ENCODE measurements at places on chromosomes 7 and 10.

DNA sequence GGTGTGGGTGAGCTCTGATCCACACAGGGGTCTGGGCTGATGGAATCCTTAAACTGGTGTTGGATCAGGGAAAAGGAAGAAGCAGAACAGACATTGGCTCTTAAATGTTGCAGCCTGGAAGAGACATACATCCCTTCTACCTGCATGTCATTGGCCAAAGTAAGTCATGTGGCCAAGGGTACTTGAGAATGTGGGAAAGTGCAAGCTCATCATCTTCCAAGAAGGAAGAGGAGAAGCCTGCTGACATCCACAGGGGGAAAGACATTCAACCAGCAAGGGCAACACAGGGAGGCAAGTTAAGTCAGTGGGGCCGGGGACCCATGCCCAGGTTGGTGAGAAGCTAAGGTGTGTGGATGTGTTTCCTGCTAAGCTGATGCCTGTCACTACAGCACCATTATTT is 272.8 kb upstream of the MKI67 start:
- DNase-seq, result no peak

GRCh38 chr10:83076443-83076842 is 1062.9 kb upstream of the GHITM start:
- DNase-seq, result no peak

DNA sequence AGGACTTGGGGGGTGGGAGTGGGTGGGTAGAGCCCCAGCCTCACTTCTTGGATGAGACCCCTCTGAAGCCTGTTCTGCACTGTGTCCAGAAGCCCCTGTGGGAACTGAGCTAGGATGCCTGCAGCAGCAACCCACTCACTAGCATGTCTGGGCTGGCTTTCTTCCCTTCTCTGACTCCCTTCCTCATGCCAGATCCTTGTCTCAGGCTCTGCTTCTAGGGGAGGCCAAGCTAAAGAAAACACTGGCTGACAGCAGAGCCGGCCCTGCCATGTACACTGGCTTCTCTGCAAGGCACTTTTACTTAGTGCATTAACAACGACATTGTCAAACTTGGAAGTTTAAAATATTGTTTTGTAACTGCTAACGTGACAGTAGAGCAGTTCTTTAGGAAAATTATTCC is 50.2 kb downstream of the ARHGAP22 start:
- no peak for DNase-seq

DNA sequence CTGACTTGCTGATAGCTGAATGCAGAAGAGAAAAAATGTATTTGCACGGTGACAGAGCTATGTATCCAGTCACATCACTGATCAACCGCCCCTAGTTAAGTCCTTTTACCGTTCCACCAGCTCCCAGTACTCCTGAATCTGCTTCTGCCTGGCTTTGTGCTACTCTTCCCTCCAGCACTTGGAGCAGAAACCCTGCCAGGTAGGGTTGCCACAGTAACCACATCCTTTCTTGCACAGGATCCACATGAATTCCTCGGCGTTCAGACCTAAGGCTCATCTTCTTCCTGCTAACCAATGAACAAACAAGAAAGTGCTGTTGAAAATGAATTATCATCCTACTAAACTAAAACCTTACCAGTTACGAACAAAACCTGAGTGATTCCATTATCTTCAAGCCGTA is 52.0 kb upstream of the KCTD7 start:
- no peak for DNase-seq

DNA sequence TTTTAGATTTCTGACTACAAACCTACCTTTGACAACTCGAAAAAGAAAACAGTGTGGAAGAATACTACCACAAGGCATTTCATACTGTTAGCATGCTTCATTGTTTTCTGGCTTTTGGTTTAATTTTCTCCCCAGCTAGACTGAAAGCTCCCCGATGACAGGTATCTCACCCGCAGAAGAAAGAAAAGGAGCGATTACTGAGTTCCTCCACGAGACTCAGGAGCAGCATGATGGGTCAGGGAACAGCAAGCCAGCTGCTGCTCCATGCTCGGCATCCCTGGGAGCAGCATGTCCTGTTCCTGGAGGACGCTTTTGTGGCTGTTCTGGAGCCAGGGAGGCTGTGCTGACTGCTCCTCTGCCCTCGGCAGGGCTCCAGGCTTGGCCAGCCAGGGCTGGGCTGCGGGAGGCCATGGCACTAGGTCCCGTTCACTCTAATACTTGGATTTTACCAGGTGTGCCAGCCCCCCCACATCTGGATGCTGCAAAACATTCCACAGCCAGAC is 133.4 kb downstream of the PRKAG2 start:
- DNase-seq, result no peak

DNA sequence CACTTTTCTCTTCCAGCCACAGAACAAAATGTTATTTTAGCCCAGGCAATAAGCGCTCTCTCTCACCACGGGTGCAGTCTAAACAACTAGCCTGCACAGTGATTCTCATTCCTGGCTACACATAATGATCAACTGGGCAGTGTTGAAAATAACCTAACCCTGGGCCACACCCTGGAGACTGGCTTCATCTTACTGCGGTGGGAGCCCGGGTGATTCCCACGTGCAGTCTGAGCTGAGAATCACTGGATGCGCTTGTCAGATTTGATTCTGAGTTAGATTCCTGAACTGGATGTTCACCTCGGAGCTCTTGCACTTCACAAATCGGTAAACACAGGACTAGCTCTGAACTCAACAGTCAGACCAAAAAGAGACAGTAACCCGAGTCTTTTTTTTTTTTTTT is 14.9 kb downstream of the ZC3HAV1 start:
- DNase-seq, result peak; percentile 39

DNA sequence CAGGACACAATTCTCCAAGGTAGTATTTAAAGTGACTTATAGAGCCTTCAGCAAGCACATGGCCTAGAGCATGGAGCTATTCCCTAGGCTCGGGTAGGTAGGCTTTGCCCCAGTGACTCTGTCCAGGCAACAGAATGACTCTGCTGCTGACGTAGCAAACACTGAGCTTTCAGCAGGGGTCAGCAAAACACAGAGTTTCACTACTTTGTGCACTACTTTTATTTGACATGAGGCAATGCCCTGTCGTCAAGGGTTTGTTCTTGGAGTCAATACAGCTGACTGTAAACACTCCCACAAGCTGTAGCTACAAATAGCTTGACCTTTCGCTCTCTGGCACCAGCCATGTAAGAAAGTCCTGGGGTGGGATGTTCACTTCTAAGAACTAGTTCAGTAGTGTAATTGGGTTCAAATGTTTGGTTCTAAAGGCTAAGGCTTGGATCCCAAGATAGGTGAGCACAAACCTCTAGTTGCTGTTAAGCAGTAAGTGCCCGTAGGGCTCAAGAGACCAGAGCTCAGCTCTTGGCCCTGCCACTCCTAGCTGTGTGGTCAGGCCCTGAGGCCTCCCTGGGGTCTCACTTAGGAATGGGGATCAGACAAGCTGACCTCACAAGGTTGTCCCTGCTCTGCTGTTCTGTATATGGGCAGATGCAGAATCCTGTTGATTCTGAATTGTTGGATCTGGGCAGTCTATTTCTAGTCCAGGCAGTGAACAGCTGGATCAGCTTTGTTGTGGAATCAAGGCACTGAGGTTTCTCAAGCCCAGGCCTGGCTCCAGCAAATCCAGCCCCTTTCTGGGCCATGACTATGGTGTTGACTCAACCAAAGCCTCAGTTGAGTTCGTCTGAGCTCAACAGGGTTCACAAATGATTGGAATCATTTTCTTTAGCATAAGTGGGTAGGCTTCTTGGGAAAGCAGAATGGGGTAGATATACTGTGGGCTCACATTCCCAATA is 10.7 kb downstream of the NODAL start:
- peak; percentile 77 for DNase-seq

GRCh38 chr7:5766321-5766761 is 15.1 kb downstream of the RNF216 start:
- peak; percentile 33 for DNase-seq

DNA sequence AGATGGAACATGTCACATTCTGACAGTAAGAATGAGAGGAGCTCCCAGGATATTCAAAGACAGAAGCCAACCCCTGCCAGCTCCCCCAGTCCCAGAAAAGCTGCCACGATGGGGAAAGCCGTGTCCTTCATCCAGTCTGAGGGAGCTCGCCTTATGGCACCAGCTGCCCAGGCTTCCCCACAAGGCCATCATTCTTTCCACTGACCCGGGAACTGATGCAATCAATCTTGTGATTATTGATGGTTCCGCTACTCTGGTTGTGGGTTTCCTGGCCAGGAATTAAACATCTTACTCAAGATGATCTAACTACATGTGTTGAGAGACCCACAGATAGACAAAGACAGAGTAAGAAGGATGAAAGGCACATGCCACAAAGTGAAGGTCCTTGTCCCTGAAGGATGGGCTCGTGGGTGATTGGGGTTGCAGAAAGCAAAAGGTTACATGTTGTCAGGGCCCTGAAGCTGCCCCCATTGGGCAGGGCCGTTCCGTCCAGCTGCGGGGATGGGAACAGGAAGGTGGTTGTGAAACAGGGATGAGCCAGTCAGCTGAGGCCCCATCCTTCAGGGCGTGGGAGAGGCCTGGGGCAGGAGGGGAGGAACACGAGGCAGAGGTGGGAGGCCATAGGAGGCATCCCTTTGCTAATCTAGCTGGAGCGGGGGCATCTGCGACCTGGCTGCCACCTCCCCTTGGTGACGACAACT is 127.6 kb downstream of the OAT start:
- no peak for DNase-seq

GRCh38 chr10:28250358-28250757 is 52.5 kb downstream of the MPP7 start:
- no peak for DNase-seq

GRCh38 chr10:98619446-98619845 is 172.7 kb upstream of the HPS1 start:
- DNase-seq, result no peak

DNA sequence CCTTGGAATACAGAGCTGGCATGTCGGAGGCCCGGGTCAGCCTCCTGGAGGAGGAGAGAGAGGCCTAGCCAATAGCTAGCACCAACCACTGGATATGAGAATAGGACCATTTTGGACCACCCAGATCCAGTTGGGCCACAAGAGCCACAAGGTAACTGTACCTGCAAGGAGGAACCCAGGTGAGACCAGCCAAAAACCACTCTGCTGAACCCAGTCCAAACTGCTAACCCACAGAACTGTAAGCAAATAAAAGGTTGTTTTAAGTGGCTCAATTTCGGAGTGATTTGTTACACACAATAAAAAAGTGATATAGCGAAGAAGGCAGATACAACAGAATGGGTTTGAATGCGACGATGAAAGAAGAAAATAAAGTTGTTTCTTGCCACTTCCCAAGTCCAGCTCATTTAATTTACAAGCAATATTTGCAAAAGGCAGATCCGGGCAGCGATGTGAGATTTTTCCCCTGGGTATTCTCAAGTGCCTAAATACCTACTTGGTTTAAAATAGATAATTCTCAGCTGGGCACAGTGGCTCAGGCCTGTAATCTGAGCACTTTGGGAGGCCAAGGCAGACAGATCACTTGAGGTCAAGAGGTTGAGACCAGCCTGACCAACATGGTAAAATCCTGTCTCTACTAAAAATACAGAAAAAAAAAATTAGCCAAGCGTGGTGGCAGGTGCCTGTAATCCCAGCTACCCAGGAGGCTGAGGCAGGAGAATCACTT is 23.1 kb downstream of the ZNF467 start:
- no peak for DNase-seq

GRCh38 chr7:131878777-131879176 is 322.3 kb upstream of the PODXL start:
- no peak for DNase-seq

DNA sequence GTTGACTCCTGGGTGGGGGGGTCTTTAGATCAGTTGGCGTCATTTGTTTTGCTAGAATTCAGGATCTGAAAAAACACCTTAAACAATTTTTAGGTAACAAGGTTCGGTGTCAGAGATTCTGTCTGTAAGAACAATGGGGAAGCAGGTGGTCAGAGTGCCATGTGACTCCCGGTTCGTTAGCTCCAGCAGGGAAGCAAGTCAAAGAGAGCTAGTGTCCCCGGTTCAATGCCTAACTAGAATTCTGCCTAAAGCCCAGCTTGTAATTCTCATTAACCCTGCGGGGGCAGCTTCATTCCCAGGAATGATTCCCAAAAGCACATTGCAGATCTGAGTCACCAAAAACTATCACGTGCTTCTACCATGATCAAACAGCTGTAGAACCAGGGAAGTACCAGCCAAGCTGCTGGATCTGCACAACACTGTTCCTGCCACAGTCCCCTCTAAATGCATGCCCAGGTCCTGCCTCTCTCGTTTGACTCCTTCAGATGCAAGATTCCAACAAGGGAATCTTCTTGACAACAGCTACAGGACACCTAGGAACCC is 664.3 kb upstream of the CELF2 start:
- DNase-seq, result no peak

DNA sequence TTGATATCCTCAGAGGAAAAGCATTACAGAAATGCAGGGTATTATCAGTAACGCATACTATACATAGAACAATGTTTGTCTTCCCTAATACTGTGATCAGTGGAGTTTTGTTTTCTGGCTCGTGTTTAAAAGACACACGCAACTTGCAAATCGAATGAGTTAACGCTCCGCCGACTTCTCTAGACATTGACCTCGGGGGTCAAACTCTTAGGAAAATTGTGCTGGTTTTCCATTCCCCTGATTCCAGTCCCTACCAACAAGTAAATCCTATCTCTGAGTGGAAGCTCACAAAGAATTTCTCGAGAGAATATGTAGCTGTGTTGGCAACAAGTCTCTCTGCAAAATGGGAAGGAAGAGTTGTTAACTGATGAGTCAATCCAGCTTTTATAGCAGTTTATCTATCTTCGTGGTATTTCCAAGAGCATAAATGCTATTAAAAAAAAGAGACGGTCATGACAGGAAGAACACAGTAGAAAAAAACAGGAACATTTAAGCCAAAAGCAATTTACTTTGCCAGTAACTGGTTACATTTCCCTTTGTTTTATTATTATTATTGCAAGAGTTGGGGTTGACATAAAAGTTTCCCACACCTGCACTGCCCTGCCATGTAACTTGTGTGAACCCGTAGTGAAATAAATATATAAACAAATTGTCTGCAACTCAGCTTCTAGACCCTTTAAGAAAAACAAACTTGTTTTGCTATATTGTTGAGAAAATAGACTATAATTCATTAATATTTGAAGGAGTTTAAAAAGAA is 144.4 kb downstream of the ARID5B start:
- peak; percentile 80 for DNase-seq

DNA sequence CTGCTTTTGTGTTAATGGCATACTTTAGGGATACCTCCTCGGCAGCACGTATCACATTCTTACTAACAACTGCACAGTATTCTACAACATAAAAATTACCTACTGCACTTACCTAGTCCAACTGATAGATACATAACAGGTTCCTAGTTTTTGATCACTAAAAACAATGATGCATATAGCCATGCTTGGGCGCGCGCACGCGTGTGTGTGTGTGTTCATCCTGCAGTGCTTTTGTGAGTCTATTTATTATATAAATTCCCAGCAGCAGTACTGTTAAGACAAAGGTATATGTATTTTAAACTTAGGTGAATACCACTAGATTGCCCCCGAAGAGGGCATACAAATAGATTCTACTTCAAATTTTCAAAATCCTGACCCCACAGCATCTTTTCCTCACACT is 181.4 kb downstream of the ELMO1 start:
- DNase-seq, result no peak

- no peak for DNase-seq
Measured at GRCh38 chr10:81874875-81875466, at the start of gene NRG3. Gene NRG3 (plus strand): TSS chr10:81875194.

- no peak for DNase-seq
Measured at GRCh38 chr7:39407723-39408122, 158.5 kb upstream of the YAE1 start.

GRCh38 chr7:67552738-67553137 is 556.1 kb downstream of the TYW1 start:
- no peak for DNase-seq
